ENCODE measurements at places on chromosomes 2 and 18.

DNA sequence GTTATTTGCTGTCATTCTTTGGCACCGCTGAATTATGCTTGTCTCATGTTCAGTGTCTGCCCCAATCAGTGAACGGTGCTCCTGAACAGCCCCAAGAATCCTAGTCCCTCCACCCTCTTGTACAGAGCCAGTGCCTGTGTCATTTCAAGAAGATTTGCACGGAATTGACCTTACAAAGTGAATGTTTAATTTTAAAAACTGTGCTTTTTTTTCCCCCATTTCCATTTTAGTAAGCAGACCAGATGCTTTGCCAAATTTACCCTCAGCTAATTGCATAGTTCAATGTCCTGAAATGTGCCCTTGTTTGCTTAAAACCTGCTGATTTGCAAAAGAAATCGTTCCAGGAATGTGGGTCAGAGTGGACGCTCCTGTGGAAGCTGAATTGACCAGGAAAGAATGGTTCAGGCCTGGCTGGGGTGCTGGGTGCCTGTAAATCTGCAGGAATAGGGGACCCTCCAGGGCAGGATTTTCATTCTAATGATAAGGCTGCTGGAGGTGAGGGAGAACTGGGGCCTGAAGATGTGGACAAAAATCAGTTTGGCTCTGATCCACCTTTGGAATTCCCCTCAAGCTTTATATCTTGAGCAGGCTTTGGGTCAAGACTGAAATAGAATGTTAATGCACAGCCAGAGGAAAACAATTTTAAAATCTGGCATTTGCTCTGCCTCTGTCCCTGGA, 20.1 kb downstream of the TMEM17 start:
- no peak for DNase-seq

GRCh38 chr18:55781481-55781957, 193.5 kb upstream of the TCF4 start:
- no peak for DNase-seq

GRCh38 chr18:68448736-68449135, 266.2 kb downstream of the TMX3 start:
- DNase-seq = no peak

GRCh38 chr18:78893281-78894032, 86.2 kb upstream of the SALL3 start:
- no peak for DNase-seq

- no peak for DNase-seq
Measured at GRCh38 chr2:174048243-174048642, 83.1 kb upstream of the SP3 start.

DNA sequence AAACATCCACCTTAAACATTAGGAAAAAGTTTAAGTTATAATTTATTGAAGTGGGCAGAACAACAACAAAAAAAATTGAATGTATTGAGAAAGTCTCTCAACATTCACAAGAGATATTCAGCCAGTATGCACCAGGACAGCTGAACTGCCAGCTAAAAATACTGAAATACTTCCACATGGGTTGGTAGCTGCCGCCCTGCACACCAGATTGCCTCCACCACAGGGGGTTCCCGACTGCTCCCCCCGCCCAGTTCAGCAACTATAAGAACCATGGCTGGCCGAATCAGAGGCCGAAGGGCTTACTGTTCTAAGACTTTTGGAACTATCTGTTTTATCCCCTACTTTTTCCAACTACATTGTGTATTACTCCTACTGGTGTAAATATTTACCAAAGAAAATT, 150.0 kb upstream of the LRP1B start:
- no peak for DNase-seq

- DNase-seq = no peak
Measured at GRCh38 chr2:188527581-188527993, 235.9 kb downstream of the GULP1 start.

- DNase-seq = no peak
Measured at GRCh38 chr2:237182422-237183123, 96.9 kb downstream of the COPS8 start.

DNA sequence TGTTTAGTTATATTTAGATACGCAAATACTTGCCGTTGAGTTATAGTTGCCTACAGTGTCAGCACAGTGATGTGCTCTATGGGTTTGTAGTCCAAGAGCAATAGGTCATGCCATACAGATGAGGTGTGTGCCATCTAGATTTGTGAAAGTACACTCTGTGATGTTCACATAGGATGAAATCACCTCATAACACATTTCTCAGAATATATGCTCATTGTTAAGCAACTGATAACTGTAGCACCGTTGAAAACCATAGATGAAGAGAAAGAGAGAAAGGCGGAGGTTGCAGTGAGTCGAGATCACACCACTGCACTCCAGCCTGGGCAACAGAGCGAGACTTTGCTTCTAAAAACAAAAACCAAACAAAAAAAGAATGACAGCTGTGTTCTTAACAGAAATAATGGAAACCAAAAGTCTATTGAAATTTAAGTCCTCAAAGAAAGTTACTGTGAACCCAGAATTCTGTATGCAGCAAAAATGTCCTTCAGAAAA, 9.5 kb downstream of the DGKD start:
- no peak for DNase-seq

DNA sequence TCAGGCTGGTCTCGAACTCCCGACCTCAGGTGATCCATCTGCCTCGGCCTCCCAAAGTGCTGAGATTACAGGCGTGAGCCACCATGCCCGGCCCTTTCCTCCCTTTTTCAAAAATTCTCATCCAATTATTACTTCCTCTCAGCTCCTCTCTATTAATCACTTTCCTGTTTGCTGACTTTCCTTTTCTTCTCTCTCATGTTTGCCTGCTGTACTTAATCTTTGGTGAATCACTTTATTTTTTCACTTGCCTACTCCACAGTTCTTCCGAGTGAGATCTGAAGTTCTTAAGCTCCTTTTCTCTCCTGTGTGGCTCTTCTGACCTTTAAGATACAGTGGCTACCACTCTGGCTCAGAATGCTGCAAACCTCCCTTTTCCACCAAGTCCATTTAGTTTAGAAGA, 126.3 kb upstream of the SERTAD2 start:
- DNase-seq = no peak

- no peak for DNase-seq
Measured at GRCh38 chr2:201450954-201451291, 335 bp downstream of the TRAK2 start.

- no peak for DNase-seq
Measured at GRCh38 chr18:22344908-22345670, 72.6 kb downstream of the CTAGE1 start.

GRCh38 chr18:79488311-79489050, 92.8 kb downstream of the NFATC1 start:
- no peak for DNase-seq

- no peak for DNase-seq
Measured at GRCh38 chr18:49582579-49582978, 20.7 kb downstream of the LIPG start.

- no peak for DNase-seq
Measured at GRCh38 chr2:60707750-60708371, 48.2 kb upstream of the PAPOLG start.

GRCh38 chr18:48928787-48929186, 22.0 kb downstream of the SMAD7 start:
- peak; percentile 75 for DNase-seq

Data from activated CD4-positive, alpha-beta T cell treated with anti-CD3 and anti-CD28 coated beads for 48 hours (primary cell).